GM20000 (cell line): ENCODE measurements at places on chromosomes 3 and 15.

GRCh38 chr3:30112902-30113484 is 493.4 kb upstream of the TGFBR2 start:
- DNase-seq: no peak

GRCh38 chr3:78497767-78498166 is 1270.0 kb downstream of the ROBO1 start:
- DNase-seq: no peak

GRCh38 chr3:56796202-56796601 is 5.5 kb downstream of the ARHGEF3 start:
- DNase-seq: no peak

- DNase-seq: no peak
Observed at GRCh38 chr15:63715818-63716217, 117.9 kb downstream of the HERC1 start.

GRCh38 chr15:27538325-27538724 is 560.8 kb downstream of the OCA2 start:
- no peak for DNase-seq

DNA sequence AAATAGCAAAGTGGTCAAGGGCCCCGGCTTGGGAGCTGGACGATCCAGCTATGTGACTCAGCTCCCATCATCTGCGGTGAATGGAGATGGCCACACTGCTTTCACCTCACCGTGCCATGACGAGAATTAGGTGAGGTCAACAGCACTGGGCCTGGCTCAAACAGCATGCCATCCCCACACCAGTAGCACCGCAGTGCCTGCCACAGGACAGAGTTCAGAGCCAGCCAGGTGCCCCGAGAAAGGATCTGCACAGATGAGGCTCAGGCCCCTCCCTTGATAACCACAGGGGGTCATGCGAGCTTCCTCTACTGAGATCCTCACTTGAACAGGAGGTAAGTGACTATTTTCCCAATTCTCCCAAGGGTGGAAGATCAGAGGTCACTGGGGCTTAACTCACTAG is 29.4 kb downstream of the ZXDC start:
- DNase-seq: no peak

DNA sequence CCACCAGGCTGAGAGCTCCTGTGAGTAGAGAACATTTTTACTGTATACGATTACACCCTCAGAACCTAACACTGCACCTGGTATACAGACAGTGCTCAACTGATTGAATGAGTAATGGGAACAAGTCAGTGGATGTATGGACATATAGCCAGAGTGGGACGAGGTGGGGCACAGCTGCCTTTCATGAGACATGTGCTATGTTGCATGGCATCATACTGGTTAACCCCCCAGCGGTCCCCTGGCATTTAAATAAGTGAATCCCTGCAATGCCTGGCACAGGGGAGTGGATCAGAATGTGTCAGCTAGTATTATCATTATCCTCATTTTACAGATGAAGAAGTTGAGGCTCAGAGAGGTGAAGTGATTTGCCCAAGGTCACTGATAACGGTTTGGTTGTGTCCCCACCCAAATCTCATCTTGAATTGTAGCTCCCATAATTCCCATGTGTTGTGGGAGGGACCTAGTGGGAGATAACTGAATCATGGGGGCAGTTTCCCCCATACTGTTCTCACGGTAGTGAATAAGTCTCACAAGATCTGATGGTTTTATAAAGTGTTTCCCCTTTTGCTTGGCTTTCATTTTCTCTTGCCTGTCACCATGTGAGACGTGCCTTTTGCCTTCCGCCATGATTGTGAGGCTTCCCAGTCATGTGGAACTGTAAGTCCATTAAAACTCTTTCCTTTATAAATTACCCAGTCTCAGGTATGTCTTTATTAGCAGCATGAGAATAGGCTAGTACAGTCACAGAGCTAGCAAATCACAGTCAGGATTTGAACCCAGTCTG is 56.0 kb upstream of the ATP2B2 start:
- DNase-seq: no peak

GRCh38 chr3:53845103-53845880 is 927 bp downstream of the CHDH start:
- DNase-seq: peak; percentile 75

GRCh38 chr3:154180836-154181691 is 59.9 kb downstream of the ARHGEF26 start:
- no peak for DNase-seq

- peak; percentile 44 for DNase-seq
Observed at GRCh38 chr3:87082796-87083440, 92.0 kb upstream of the VGLL3 start.

- no peak for DNase-seq
Observed at GRCh38 chr3:15023719-15024118, 41.4 kb downstream of the MRPS25 start.

GRCh38 chr15:27086805-27087204 is 115.8 kb downstream of the GABRG3 start:
- DNase-seq: no peak

- no peak for DNase-seq
Observed at GRCh38 chr15:88940110-88940675, 27.0 kb upstream of the MFGE8 start.

- DNase-seq: no peak
Observed at GRCh38 chr3:128870347-128870746, 9.1 kb upstream of the ACAD9 start.

DNA sequence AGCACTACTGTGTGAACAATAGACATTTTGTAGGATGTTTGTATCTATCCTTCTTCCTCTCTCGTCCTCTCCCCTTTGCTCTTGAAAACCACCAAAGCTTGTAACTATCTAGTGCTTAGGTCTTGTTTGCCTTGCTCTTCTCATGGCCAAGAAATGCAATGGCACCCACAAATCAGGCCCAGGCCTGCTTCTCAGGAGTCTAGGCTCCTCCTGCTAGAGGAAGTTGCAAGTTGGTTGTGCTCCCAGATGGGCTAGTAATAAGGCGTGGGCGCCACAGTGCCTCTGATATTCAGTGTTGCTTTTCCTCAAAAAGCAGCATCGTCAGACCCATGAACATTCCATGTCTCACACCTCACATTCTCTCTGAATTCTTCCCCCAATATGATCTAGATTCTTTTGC is 28.7 kb downstream of the ZNF385D start:
- no peak for DNase-seq

DNA sequence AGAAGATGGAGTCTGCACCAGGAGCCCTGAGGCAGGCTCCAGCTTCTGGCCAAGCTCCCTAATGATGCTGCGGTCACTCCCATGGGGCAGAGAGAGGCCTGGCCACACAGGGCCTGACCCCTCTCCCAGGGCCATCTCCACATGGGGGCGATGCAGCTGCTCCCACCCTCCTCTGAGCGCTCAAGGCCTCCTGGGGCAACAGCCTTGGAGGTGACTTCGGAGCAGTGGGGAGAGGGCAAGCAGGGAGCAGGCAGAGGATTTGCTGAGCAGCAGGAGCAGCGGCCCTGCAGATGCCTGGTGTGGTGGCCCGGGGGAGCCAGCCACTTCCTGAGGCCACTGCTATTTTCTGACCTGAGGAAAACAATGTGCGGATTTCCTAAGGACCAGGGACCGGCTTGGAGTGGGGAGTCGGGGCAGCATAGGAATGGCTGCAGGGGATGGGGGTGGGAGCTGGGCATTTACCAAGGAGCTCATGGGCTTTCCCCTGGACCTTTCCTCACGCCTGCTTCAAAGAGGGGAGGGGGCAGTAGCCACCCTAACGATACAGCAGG is 81.6 kb upstream of the RPL32 start:
- DNase-seq: no peak

DNA sequence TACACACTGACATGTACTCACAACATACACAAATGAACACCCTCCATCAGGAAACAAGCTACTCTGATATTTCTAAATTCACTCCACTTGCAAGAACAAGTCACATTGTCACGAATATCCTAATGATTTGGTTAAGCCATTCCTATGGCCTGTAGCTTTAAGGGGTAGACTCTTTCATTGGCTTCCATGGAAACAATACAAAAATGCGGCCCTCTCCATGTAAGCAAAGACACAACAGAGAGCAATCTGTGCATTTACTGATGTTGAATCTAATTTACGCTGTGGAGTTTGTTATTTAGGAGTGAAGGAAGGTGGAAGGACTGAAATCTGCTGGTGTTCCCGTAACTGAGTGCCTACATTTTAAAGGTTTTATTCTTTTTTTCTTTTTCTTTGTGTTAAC is 114.5 kb downstream of the FMN1 start:
- DNase-seq: no peak

- DNase-seq: no peak
Observed at GRCh38 chr3:100972867-100973266, 20.4 kb downstream of the ABI3BP start.

GRCh38 chr15:73573037-73573436 is 60.2 kb downstream of the NPTN start:
- DNase-seq: no peak

GRCh38 chr3:140219923-140220452 is 285.0 kb downstream of the CLSTN2 start:
- peak; percentile 22 for DNase-seq

GRCh38 chr3:141663993-141664392 is 74.1 kb upstream of the RNF7 start:
- no peak for DNase-seq

DNA sequence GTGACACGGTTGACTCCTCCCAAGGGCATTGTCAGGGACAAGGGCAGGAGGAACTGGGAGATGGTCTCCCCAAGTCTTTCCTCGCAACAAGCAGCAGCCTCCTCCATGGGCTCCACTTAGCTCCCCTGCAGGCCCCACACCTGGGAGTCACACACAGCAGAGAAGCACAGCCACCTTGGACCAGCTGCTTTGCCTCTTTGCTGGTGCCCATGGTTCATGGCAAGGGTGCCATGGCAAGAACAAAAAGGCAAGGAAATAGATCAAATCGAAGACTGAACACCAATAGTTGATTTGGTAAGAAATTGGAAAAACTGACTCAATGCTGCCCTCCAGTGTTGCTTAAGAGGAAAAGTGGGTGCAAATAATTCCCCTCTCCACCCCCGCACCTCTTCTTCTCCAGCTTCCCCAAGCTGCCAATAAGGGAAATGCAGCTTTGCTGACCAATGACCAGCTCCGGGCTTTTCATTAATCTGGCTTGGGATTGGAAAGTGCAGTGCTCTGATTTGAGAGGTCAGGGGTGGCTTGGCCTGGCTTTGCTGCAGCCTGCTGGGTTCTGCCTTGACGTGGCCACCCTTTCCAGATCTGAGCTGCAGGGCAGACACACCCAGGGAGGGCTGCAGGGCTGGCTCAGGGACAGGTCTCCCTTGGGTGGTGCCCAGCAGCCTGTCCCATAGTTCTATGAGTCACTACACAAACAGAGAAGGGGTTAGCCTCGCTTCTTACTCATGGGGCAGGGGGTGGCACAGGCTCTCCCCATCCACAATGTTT is 162.0 kb downstream of the KLF13 start:
- peak; percentile 85 for DNase-seq

DNA sequence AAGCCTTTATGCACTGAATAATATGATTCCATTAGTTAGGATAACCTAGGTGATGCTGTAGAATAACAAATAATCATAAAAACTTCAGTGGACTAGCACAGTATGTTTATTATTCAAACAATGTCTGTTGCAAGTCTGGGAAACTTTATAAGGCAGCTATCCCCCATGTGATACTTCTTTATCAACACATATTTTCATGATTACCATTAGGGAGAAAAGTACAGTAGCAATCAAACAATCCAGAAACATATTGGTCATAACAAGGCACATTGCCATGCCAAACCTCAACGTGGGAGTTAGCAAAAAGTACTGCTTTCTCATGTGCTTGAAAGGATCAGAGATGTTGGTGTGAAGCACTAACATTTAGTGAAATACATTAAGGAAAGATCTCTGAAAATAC is 35.5 kb downstream of the EOMES start:
- DNase-seq: no peak

- DNase-seq: no peak
Observed at GRCh38 chr3:140296796-140297352, 361.9 kb downstream of the CLSTN2 start.

DNA sequence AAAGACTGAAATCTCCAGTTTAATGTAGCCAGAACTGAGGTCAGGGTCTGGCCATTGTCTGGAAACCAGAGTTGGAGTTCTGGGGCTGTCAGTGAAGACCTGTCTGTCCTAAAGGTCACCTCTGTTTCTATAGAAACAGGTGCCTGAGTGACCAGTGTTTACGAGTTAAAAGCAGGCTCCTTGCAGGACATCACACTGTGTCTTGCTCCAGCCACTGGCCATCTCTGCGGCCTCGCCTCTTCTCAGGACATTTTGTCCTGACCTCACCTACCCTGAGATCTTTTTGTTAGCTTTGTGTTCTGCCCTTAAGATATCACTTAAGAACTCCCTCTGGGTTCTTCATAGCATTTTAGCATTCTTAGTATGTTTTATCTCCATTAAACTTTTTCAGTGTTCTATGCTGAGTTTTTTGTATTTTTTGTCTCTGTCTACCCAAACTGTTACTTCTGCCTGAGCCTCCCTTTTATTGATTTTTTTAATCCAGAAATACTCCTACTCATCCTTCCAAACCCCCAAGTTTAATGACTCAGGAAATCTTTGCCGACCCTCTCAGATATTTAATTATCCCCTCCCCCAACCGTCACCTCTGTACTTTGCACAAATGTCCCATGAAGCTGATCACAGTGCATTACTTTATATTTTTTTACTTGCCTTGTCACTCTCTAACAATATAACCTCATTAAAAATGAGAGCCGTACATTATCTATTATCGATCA is 223.7 kb downstream of the THSD4 start:
- DNase-seq: no peak

- no peak for DNase-seq
Observed at GRCh38 chr3:99702953-99703943, 64.9 kb downstream of the COL8A1 start.
